ENCODE measurements at places on chromosomes 16 and 17.

- DNase-seq = no peak
These were observed 16.3 kb downstream of the TNRC6A start for GRCh38 chr16:24745791-24746190.

GRCh38 chr17:6450926-6451832 lies 6.9 kb downstream of the PIMREG start:
- DNase-seq = no peak

GRCh38 chr17:45101883-45102811 lies 30.2 kb downstream of the PLCD3 start:
- DNase-seq = no peak

GRCh38 chr16:54289242-54289944 lies 2.8 kb upstream of the IRX3 start:
- peak; percentile 57 for DNase-seq

- no peak for DNase-seq
These were observed 56.1 kb downstream of the AMFR start for GRCh38 chr16:56369202-56369601.

DNA sequence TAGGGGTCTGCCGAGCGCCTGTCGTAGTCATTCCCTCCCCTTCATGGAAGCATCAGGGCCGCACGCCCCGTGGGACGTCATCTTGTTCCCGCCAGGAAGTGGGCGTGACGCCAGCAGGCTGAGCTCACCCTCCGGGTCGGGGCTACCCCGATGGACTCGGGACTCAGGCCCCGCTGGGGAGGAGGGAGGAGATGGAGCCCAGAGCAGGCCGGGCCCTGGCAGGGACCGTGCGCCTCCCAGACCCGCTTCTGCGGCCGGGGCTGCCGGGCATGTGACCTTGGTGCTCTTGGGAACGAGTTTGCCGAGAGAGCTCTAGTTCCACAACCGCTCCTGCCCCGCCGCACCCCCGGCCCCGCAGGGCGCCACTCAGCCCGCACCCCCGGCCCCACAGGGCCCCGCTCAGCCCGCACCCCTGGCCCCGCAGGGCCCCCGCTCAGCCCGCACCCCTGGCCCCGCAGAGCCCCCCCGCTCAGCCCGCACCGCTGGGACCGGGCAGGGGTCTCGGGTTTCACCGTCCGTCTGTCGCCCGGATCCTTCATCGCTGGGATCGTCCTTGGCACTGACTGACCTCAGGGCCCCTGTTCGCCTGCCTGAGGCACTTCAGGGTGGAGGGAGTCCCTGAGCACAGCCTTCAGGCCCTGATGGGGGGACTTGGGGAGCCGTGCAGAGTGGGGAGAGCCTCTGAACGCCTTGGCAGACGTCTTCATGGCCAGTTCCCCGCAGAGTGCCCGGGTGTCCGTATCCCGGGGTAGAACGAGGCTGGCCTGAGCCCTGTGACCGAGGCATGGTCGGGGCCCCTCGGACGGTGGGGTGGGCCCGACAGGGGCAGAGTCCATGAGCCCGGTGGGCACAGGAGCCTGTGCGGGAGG lies 5.8 kb downstream of the CACNA1H start:
- no peak for DNase-seq

DNA sequence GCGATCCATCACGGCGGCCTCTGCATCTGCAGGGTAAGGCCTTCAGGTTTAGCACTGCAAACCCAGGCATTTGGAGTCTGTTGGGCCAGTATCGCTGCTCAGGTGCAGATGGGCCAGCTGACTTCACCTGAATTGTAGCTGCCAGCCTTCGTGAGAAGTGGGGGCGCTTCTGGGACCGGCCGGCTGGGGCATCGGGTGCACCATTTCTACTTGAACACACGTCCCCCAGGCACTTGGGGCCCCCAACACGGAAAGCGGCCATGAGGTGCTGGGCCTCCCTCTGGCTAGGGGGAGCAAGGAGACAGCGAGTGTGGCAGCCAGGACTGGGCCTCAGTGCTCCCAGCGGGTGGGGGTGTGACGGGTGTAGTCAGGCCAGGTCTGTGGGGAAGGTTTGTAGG lies 767.6 kb downstream of the KCNJ18 start:
- DNase-seq = no peak

GRCh38 chr17:73679476-73679875 lies 35.2 kb upstream of the SDK2 start:
- DNase-seq = no peak

- no peak for DNase-seq
These were observed 99.3 kb upstream of the C17orf78 start for GRCh38 chr17:37276475-37276874.

DNA sequence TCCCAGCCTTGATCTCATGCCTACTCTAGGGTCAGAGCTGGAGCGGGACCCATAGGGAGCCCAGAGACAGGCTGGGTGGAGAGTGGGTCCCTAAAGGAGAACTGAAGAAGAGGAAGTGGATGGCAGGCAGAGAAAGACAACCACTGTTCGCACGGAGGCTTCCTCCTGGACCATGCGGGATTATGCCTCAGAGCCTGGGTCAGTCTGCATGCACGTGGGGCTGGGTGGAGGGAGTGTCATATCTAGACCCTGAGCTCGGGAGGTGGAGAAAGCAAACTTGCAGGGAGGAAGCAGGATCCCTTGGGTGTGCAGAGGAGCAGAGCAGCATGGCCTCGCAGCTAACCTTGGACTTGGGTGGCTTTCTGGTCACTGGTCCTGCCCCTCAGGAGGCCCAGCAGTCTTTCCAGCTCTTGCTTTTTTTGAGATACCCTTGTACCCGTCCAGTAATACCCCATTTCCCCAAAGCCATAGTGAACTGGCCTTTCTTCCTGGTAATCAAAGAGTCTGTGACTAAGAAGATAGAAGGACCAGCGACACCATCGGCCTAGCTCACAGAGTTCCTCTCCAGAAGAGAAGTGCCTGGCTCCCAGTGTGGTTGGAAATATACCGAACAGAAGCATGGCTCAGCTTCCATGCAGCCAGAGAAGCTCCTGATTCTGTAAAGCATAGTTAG lies 344.2 kb downstream of the CPPED1 start:
- DNase-seq = no peak

DNA sequence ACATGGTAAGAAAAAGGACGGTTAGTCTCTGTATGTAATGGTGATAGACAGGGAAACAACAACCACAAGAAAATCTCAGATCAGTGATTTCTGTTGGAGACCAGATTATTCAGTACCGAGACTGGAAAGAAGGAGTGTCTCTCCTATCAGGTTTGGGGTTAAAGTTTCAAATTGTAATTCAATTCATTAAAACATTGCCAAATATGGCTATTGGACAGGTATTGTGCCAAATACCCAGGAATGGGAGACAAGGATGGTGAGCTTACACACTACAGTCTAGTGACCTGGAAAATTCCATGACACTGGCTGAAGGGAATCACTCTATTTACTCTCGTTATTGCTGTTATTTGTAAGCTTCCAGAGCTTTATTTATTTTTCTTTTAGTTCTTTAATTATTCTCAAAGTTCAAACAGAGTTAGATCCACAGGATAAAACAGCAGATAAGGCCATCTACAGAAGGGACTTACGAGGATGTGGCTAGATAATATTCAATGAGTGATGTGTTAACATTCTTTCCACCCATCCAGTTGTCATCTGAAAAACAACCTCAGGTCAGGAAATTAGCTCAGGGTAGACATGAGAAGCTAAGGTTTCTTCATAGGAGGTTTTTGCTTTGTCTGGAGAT lies 25.1 kb upstream of the MMD start:
- DNase-seq = no peak

GRCh38 chr17:32161029-32161428 lies 18.7 kb downstream of the RHOT1 start:
- DNase-seq = no peak

DNA sequence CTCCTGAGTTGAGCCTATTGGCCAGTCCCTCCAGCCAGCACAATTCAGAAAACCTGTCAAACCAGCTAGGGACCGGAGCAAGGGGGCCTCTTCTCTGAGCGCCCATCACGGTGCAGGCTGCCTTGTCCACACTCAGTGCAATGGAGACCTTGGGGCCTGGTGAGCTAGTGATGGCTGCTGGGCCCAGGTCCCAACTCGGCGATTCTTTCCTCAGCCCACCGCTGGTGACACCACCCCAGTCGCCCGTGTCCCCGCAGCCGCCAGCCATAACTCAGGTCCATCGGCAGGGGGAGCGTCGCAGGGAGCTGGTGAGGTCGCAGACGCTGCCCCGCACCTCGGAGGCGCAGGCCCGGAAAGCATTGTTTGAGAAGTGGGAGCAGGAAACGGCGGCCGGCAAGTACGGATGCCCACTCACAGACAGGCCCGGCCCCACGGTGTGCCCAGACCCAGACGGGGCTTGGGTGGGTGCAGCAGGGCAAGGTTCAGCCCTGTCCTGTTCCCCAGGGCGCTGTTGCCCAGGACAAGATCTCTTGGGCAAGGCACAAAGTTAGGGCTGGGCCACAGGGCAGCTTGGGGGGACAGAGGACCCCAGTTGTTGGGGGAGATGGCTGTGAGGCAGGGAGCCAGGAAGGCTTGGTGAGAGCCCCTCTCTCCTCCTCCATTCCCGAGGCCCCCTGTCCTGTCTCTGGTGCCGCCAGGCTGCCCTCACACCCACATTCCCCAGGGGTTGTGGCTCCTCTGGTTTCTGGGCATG lies 10.8 kb downstream of the SMTNL2 start:
- DNase-seq = peak; percentile 77

DNA sequence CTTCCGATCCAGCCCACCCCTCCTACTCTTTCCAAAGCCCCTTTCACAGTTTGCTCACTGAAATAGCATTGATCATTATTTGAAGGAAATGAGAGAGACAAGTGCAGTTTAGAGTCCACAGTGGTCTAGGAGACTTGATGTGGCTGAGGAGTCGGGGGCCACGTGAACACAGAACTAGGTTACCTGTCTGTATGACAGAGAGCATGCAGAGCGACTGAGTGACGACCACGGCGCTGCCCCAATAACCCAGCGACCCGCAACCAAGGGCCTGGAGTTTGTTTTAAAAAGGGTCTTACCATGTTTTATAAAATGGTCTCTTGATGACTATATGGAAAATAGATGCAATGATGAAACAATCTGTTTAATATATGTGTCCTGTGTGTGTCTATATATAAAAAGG lies 39.5 kb downstream of the NDEL1 start:
- DNase-seq = no peak

DNA sequence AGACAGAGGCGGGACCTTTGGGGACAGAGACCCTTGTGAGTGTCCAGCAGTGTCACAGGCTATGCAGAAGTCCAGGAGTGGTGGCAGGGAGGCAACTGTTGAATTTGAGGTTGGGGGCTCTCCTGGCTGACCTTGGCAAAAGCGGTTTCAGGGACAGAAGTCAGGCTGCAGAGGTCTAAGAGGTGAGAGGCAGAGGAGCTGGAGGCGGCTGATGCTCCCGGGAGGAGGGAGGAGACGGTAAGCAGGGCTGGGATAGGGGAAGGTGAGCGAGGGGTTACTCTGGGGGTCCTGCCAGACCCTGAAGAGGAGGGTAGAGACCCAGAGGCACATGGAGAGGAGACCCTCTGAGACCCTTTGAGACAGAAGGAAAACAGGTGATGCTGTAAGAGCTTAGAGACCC lies 5.2 kb downstream of the EPOP start:
- no peak for DNase-seq

- no peak for DNase-seq
These were observed 69.9 kb upstream of the NACA2 start for GRCh38 chr17:61660746-61661485.

GRCh38 chr16:73848993-73849392 lies 447.6 kb upstream of the PSMD7 start:
- no peak for DNase-seq

DNA sequence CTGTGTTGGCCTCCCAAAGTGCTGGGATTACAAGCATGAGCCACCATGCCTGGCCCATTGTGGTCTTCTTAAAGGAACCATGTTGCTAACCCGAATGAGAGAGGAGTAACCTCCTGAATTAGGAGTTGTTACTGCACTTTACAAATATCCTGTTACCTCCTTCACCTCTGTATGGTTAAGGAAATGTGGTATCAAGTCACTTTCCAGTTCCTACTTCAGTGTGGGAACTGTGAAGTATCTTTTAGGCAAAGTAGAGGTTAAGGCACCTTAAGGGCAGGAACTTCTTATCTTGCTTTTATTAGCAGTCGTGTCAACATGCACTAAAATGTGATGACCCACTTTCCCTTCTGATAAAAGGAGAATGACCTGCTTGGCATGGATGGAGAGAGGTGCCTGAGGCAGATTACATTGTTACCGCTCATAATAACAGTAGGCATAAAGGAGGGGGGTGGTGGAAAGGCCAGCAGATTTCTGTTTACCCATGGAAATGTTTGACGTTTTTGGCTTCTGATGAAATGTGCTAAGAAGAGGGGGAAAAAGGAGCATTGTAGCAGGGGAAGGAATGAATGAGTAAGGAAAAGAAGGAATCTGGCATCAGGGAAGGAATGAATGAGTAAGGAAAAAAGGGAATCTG lies 28.5 kb downstream of the FTO start:
- DNase-seq = no peak

DNA sequence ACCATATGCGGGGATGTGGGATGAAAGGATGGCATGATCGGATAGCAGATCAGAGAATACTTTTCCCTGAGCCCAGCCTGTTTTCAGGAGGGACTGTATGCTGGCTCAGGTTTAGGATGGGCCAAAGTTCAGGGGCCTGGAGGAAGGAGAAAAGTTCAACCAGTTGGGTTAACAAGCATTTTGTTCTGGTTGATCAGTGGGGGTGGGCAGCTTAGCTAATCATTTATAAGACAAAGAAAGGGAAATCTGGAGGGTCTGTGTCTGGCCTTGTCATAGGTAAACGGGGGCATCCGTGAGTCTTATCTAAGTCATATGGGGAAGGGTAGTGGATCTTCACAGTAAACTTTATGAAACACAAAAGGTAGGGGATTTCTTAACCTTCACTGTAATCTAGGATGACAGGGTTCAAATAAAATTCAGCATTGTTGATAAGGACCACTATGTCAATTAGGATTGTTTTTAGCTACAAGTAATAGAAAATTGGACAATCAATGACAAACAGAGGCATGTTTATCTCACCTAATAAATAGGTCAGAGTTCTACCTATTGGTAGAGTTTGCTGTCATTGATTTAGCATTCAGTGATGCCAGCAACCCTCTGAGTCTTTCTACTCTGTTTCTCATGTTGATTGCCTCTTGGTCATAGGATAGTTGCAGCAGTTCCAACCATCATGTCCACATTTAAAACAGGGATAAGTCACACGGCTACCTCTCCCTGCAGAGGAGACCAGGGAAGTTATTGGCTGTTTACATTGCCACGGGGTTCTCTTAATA lies 11.4 kb downstream of the PCTP start:
- DNase-seq = no peak

DNA sequence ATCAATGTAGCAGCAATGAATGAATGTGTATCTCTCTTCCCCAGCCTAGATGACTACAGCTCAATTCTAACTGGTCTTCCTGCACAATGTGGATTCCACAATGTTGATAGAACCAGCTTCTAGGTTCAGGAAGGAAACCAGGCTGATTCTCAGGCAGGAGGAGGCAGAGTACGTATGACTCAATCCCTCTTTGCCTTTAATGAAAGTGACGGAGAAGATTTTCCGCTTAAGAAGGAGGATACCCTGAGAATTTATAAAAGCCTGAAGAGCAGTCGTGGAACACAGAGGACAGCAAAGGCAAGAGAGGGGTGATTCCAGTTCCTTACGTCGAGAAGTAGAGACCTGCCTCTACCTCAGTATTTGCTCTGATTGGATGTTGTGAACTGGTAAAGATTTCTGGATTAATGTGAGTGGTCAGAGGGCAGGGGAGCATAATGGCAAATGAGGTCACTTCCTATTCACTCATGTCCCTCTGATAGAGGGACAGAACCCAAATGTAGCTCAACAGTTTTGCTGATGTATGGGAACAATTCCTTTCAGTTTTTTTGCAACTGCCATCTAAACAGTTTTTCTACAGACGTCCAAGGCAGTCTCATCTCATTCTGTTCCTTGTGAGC lies 15.0 kb upstream of the SLC16A11 start:
- DNase-seq = no peak
